RWPE1 (cell line): ENCODE measurements at places on chromosomes 7 and 10.

DNA sequence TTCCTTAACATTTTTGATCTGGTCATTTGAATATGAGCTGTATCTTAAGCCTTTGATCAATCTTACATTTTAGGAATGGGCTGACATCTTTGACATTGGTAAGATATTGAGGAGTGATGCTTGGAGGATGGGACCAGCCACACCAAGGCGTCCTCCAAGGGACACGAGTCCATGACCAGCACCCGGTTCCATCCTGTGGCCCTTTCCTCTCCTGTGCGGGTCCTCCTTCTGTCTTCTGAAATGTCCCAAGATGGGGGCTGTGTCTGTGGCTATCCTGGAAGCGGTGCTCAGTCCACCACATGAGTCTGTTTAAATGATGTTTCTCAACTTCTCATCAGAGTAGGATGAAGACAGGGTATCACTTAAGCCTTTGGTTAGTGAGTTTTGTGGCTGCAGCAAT, 67.3 kb upstream of the SHH start:
- DNase-seq = no peak

DNA sequence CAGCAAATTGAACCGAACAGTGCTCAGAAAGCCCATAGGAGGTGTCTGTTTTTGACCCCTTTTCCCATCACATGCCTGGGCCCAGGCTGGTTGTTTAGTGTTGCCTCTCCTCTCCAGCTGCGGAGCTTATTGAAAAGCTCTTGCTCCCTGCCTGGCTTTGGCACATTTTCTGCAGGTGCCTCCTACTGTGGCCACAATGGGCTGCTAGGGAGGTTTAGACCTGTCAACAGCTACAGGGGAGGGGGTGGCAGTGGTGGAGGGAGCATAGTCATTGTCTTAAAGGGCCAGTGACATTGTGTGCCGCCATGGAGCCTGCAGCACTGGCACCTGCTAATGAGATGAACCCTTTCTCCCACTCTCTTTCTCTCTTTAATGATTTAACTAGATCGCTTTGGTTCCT, 13.2 kb upstream of the ENO4 start:
- no peak for DNase-seq

DNA sequence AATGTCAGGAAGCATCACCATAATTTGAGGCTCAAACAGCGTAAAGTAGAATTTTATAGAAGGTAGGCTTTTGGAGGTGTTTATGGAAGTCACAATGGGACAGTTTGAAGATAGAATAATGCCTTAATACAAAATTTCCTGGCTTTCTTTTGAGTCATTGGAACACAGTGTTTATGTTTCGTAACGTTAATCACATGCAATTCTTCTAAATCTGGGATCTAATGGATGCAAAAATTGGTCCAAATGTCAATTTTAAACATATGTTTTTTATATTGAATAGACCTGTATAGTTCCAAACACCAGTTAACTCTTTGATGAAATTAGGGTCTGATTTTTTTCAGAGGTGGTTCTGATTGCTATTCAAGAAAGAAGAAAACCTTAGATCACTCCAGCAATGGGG, 86.5 kb upstream of the HPS1 start:
- no peak for DNase-seq

DNA sequence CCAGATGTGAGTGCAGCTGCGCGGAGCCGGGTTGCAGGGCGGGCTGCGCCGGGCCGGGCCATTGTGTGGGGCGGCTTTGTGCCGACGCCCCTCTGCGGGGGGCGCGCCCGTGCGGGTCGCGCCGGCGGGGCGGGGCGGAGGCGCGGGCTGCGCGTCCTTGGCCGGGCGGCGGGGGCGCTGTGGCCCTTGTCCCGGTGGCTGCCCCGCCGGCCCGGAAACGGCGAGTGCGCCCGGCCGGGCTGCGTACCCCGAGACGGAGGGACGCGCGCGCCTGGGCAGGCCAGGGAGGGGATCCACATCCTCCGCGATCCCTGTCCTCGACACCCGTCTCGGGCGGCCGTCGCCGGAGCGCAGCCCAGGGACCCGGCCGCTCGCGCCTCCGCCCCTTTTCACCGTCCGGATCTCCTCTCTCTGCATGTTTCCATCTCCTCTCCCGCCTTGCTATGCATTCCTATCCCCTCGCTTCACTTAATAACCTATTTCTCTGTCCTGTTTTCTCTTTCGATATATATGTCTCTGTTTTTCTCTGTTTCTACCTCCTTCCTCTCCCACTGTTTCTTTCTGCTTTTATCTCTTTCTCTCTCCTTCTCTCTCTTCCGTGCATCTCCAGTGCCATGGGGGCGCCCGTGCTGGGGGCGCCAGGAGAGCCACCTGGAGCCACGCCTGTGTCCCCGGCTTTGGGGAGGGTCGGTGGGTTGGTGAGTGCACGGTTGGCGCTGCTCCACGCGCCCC, 765 bp downstream of the PFKFB3 start:
- peak; percentile 53 for DNase-seq

DNA sequence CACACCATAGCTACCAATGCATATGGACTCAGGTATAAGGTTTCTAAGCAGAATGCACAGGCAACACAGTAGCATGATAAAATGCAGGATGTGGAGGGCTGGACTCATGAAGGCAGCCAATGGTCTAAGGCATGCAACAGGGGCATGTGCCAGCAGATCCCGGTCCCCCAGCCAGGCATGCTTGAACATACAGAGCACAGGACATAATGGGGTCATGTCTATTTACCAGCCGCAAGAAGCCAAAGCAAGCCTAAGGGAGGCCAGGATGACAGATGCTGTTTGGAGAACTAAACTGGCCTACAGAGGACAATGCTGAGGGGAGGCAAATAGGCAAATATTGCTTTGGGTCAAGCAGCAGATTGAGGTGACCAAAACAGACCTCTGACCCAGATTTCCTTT, 60.0 kb upstream of the PDLIM1 start:
- no peak for DNase-seq

GRCh38 chr10:76136961-76137360, 705.5 kb downstream of the LRMDA start:
- no peak for DNase-seq

DNA sequence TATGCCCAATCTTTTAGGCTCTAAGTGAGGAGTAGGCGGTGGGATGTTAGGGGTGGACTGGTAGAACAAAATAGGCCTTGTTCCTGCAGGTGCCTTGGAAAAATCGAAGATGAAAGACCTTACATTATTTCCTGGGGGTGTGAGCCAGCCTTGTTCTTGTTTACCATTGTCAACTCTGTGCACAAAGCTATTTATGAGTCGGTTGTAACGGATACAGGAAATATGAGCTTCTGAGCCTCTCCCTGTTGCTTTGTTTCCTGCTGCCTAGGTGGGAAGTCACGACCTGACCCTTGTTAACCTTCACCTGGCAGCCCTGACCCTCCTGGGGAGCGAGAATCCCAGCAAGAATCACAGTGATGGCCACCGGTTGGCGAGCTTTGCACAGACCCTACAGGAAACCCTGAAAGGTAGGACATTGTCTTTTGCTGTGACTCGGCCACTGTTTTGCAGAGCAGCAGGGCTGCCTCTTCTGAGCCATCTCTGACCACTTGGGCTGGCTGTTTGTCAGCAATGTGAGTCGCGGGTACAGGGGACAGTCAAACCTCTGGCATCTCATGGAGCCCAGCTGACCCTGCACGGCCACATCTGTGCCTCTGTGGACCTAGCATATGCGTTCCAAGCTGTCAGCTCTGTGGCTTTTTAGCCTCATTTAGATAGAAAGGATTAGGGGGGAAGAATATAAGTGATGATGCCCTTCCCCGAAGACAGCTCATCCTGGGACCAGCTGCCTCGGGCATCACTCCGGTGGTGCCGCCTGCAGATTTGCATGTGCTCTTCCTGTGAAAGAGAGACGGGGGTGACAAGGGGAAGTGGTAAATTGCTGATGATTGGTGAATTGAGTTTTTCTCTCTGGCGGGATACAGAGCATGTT, 102.1 kb upstream of the ANLN start:
- no peak for DNase-seq
